ENCODE measurements at places on chromosomes 7 and 10.

DNA sequence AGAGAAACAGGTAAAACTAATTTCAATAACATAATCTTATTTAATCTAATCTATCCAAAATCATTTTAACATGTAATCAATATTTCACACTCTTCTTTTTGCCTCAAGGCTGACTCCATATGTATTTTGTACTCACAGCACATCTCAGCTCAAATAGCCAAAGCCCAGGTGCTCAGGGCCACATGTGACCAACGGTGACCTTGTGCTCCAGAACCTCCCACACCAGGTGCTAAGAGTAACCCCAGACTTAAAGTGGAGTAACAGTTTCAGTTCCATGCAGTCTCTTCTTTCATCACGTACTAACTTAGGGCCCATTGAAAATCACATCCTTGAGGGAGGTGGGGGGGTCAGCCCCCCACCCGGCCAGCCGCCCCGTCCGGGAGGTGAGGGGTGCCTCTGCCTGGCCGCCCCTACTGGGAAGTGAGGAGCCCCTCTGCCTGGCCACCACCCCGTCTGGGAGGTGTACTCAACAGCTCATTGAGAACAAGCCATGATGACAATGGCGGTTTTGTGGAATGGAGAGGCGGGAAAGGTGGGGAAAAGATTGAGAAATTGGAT is 47.3 kb downstream of the NCAPG2 start:
- no peak for ATAC-seq

GRCh38 chr7:14858410-14858809 is 44.1 kb downstream of the DGKB start:
- no peak for ATAC-seq

- no peak for ATAC-seq
These were observed 295.9 kb downstream of the CSTF2T start for GRCh38 chr10:51403521-51403920.

DNA sequence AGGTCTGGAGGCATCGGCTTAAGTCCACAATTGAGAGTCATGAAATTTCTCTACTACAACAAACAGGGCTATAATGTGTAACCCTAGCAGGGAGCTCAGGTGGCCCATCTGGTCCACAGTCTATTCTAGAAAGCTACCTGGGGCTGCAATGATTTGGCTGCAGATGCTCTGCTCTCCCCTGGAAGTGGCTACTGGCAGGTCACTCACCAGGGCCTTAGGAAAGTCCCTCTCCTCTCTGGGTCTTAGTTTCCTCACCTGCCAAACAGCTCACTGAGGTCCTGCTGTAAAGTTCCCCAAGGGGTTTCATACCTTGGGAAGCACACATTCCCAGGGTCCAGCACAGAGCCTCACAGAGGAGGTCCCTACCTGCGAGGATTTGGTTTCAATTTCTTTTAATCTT is 2.5 kb downstream of the IGFBP3 start:
- ATAC-seq, result no peak

DNA sequence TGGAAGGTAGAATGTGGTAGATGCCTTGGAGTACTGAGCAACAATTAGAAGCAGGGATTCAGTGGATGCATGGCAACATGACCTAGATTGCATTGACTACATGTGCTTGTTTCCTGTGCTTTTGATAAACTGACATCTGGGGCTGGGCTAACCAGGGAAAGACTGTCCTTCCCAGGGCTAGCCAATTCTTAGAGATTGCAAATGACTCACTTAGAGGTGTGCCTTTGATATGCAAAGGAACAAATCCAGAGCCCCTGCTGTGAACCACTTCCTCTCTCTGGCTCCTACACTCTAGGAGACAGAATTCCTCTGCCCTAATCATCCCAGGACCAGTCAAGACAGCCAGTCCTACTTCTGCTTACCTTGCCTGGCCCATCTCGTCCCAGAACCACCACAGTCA is 651.5 kb downstream of the LRMDA start:
- ATAC-seq, result no peak

DNA sequence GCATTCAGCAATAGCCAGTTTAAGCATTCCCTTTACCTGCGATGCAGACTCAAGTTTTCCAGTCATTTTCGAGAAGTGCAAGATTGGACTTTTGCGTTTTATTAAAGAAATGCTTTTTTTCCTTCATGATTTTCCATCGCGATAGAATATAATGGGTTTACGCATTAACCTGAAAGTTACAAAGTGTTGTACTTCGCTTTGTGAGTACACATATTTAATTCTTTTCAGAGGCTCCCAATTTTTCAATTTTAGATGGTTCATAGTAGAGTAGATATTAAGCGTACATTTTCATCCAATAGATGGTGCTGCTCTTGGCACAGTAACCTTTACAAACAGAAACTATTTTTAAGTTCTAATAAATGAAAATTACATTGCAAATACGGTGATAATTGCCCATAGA is 1.3 kb downstream of the PTPRZ1 start:
- no peak for ATAC-seq

DNA sequence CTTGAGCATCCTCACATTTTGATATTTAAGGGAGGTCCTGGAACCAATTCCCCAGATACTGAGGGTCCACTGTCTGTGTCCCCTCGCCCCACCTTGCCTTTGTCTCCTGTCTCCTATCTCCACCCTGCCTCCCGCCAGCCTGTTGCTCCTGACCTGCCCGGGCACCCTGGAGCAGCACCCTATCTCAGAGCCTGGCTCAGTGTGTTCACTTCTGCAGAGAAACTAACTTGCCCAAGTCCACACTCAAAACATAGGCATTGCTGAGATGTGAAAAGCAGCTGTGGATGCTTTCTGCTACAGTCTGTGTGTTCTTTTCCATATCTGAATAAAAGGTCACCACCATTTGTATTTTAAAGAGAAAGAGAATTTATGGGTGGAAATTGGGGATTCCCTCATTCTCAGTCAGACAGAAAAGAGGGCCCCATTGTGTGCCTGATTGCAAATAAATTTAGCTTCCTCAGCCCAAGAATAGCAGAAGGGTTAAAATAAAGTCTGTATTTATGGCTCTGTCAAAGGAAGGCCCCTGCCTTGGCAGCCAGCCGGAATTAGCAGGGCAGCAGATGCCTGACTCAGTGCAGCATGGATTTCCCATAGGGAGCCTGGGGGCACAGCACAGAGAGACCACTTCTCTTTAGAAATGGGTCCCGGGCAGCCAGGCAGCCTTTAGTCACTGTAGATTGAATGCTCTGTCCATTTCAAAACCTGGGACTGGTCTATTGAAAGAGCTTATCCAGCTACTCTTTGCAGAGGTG is 161.3 kb downstream of the EGFR start:
- no peak for ATAC-seq

DNA sequence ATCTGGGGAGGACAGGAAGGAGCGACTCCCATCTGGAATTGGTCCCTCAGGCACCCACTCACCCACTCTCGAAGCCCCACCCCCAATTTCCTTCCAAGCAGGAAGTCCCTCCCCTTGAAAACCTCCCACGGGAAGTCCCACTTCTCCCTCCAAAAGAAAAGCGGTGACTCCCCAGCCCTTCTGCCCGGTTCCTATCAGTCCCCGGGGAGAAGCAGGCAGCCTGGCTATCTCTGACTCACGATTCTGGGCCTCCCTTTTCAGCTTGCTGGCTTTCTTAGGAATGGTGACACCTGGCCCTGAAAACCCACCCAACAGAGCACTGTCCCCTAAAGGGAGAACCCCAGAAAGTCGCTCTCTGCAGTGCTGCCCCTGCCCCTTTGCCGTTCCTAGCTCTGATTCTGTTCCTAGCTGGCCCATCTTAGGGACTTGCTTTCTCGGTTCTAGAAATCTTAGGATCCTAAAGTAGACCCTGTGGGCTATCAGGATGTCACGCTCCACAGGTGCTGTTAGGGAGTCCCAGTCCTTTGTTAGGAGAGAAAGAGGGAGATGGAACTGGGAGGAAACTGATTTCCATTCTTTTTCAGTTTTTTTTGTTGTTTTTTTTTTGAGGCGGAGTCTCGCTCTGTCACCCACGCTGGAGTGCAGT is 6.0 kb downstream of the TSC22D4 start:
- ATAC-seq, result no peak

DNA sequence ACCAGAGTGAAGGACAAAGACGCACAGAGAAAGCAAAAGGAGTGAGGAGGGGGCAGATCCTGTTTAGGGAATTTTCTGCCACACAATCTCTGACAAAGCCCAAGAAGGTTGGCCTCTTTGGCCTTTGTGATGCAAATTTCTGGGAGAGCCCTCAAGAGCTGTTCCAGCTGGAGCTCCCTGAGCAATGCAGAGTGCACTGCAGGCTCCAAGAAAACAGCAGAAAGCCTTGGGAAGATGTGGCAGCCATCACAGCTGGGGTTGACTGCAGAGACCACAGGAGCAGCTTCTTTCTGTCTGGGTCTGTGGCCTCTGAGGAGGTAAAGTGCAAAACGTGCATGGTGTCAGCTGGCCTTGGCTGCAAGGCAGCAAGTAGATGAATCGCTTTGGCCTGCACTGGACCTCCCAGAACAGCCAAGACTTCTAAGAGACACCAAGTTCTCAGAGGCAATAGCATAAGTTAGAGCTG is 200.2 kb downstream of the ELMO1 start:
- ATAC-seq, result peak; percentile 59

DNA sequence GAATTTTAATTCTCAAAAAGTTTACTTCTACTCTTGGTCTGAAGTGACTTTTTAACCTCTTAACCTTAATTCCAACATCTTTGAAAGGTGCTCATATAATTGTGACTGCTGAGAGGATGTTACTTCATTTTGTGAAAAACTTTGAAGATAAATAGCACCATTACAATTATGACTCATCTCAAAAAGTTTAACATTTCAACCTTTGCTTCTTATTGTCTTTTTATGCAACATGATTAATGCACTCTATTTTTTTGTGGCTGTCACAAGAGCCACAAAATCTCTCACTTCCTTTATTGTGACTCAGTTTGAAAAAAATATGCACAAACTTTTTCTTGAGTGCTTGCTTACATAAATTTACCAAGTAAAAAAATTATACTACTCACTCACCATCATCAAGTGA is 383.1 kb downstream of the LRRTM3 start:
- no peak for ATAC-seq

DNA sequence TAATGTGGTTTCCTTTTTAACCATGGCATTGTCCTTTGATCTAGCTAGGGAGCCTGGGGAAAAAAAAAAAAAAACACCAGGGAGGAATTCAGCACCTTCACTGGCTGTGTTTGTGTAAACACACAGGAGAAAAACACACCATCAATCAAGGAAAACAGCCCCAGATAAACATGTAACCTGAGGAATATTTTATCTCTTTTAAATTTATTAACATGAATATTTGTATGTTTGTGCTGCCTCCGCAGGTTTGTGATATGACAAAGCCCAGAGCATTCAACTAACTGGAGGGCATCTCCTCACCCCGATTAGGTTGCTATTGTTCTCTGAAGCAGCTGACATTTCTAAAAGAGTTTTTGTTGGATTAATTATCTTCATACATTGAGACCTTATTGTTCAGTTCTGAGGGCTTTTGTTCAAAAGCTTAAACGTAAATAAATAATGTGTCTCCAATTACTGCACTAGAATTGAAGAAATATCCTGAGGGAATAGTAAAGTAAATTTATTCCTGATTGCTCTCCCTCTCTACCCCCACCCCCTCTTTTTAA is 89.4 kb upstream of the SEMA3E start:
- no peak for ATAC-seq
